ENCODE measurements at places on chromosomes 1 and 21.
A peak's percentile ranks its signal among the peaks of the same experiment; 100 is the strongest.

DNA sequence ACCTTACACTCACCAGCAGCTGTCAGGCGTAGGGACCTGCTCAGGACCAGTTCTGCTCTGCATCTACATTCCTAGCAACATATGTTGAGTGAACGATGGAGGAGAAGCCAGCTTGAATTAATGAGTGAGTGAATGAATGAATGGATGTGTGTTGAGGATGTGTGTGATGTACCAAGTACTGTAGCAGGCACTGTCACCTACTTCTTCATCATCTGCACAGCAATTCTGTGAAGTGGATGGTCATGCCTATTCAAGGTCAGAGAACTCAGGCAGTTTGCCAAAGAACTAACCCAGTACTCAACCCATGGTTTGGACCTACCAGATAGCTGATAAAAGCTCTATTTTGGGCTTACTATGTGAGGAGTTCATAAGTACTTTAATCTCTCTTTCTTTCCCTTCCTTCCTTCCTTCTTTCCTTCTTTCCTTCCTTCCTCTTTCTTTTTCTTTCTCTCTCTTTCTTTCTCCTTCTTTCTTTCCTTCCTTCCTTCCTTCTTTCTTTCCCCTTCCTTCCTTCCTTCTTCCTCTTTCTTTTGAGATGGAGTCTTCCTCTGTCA lies 56.9 kb downstream of the ATP1A1 start:
- no peak for DNase-seq

- no peak for DNase-seq
Observed at GRCh38 chr21:34852448-34852847, 183.7 kb downstream of the CLIC6 start.

- no peak for DNase-seq
Observed at GRCh38 chr1:7940745-7941436, at the start of gene TNFRSF9. Gene TNFRSF9, minus strand, starts transcription at chr1:7940839. Its CDS starts 845 bp downstream, at chr1:7939994.

DNA sequence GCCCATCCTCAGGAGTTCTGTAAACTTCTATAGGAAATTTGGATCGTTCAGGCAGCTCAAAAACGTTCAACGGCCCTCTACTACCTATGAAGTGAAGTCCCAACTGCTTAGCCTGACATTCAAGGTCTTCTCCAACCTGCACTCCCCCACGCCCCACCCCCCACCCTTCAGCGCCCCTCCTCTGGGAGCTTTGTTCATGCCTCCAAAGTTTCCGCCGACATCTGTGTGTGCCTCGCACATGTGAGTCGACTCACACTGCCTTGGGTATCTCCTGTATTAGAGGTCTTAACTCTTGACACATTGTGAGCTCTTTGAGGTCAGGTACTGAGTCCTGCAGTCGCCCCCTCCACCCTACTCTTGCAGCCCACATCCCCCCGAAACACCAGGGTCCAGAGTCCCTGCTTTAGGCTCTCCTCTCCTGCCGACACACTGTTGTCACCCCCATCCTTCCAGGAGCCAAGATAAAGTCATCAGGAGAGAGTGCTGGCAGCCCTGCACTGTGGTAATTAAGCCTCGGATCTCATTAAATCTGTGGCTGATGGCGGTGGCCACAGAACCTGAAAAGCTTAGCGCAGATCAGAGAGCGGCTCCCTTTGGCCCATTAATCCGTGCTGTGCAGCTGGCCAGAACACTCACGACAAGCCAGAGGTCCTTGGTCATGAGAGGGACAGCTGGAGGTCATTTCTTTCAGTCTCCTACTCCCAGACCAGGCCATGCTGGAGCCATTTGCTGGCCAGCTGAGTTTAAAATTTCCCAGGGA lies 1.4 kb upstream of the PAFAH2 start:
- DNase-seq = no peak

- no peak for DNase-seq
Observed at GRCh38 chr1:66696771-66697170, 55.5 kb upstream of the DYNLT5 start.

GRCh38 chr1:104459886-104460285 lies 710.2 kb downstream of the AMY1C start:
- DNase-seq = peak; percentile 15

- no peak for DNase-seq
Observed at GRCh38 chr1:246569248-246570238, 3.3 kb downstream of the CNST start.

- no peak for DNase-seq
Observed at GRCh38 chr1:59635097-59635496, 179.7 kb upstream of the HOOK1 start.

- no peak for DNase-seq
Observed at GRCh38 chr1:226809785-226810571, 60.4 kb upstream of the PSEN2 start.

- DNase-seq = no peak
Observed at GRCh38 chr1:156247460-156248322, at the start of gene PAQR6. Gene PAQR6, minus strand, starts transcription at chr1:156248056. Its CDS starts 1,325 bp downstream, at chr1:156246731.

- DNase-seq = no peak
Observed at GRCh38 chr1:9413877-9414213, 121.2 kb downstream of the SPSB1 start.

GRCh38 chr1:215761446-215761845 lies 194.3 kb downstream of the KCTD3 start:
- DNase-seq = no peak

- no peak for DNase-seq
Observed at GRCh38 chr1:32755098-32755809, 52.7 kb upstream of the SYNC start.

- DNase-seq = no peak
Observed at GRCh38 chr1:161153176-161153575, 602 bp upstream of the UFC1 start.

- peak; percentile 59 for DNase-seq
Observed at GRCh38 chr1:205061665-205062069, 18.7 kb downstream of the CNTN2 start.

DNA sequence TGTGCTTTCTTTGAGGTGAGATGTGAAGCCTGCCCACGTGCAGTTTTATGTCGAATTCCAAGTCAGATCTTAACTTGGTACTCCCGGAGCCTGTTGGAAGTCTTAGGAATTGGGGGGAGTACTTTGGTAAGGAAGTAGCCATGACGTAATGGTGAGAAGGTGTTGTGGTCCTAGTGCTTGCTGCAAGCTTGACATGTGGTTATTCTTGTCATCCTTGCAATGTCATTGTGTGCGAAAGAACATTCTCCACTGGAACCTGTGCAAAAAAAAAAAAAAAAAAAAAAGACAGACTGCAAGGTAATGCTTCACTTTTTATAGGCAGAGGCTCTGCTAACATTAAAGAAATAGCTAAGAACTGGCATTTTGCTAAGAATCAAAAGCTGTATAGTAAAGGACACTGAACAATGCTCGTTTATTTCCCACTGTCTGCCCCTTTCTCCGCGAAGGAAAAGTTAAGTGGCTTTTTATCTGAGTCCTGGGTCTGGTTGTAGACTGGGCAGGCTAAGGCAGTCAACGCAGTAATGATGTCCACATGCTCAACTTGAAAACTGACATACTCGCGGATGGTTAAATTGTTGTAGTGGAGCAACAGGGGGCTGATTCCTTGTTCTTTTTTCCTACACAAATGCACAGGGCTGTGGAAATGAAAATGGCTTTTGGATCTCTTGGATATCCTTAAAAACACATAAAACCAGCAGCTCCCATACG lies 2.1 kb downstream of the KAZN start:
- DNase-seq = no peak

DNA sequence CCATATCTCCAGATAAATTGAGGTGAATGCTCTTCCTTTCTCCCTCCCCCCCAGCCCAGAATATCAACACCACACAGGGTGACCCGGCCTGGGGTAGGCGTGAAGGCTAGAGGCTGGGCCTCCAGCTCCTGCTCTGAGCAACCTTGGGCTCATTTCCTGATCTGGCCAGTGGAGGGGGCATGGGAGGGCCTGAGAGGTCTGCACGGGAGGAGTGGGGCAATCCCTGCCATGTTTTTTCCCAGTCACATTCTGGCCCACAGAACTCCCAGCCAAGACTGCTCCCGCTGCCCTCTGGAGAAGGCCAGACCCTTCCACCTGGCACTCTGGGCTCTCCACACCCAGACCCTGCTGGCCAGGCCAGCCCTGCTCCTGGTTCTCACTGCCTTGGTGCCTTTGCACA lies 3.9 kb downstream of the CLDN19 start:
- DNase-seq = peak; percentile 25

DNA sequence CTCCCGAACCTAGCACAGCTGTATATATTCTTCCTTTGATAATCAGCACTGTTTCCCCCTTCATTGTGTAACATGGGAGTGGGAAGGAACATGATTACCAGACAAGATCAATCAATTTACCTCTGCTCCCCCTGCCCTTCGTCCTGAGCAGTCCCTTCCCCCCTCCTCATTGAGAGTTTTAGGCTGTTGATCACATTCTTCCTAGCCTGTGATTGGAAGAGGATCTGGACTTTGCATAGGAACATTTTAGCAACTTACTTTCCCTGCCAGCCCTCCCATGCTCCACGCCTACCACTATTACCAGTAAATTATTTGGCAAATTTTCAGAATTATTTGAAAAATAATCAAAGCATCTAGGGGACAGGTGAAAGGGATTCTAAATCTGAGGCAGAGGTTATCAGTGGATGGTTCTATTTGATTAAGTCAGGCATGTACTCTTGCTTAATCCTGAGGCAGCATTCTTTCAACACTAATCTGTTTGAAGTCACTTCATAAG lies 62.7 kb upstream of the ABCD3 start:
- no peak for DNase-seq

DNA sequence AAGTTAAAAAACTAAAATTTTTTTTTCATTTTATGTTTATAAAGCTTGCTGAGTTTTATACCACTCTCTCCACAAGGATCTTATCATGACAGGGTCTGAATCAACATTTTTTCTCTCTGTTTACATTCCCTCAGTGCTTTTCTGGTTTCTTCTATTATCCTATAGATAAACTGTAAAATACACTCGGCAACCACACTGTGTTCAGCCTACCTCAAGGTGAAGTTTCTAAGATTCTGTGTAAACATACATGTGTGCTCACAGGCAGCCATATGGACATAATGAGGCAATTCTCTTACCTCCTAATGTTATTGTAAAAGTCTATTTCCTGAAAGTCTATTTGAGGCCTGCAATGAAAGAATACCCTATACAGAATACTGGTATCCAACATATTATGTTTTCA lies 114.6 kb downstream of the NTPCR start:
- no peak for DNase-seq

- no peak for DNase-seq
Observed at GRCh38 chr1:167471568-167471967, 46.8 kb downstream of the CD247 start.

- DNase-seq = no peak
Observed at GRCh38 chr1:147757015-147757990, 3.1 kb downstream of the GJA5 start.

DNA sequence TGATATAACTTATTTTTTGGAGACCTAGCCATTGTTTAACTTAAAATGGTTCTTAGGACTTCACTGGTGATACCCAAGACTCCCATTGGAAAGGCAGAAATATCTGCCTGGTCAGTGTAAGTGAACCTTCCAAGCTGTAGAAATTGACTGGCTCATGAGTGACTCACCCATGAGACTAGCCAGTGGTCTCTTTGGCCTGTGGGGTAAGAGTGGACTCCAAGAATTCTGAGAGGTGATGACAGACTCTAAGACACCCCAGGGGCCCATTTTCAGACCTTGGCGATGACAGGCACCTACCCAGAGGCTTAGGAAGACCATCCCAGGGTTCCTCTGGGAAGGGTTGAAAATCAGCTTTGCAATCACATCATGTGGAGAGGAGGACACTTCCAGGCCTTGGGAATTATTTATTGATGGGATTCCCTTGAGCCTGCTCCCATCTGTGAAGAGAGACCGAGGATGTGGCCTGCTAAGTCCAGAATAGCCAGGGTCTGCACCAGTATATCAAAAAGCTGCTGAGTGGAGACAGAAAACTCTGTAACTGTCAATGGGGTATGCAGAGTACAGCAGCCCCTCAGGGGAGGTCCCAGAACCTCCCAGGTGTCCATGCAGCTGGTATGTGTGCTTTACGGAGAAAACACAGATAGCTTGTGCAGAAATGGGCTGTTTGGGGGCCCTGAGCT lies 78.9 kb downstream of the KAZN start:
- no peak for DNase-seq

DNA sequence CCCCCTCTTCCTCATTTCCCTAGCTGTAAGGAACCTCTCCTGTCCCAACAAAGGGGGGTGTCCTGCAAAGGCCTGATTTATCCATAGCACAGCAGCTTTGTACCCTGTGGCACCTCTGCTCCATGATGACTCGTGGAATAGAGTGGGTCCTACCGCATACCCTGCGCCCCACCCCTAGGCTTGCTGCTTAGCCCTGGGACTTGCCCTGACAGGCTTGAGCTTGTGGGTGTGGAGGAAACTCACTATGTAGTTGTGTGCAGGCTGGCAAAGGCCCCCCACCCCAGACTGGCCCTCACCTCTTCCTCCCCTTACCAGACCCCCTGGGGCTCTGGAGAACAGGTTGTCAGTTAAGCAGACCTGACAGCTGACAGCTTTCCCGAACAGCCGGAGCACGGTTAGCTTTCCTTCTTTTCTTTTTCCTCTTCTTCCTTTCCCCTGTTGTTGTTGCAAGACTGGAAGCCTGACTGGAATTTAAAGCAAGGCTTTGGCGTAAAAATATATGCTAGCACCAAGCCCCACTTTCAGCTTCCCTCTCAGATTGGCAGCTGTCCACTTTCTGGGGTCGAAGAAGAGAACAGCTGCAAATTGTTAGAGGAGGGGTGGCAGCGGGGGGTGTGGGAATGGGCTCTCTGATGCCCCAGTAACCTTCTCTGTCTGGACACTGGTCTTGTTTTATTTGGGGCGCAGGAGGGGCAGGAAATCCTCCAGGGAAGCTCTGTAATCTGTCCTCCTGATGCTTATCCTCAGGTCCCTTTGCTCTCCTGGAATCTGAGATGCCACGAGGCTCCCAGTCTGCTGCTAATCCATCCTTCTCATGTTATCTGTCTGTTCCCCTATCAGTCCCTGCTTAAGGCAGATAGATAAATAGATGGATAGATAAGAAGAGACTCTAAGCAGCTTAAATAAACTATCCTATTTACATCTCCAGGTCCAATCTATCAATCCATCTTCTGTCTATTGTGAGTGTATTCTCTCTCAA lies 134.6 kb downstream of the BRINP2 start:
- no peak for DNase-seq

DNA sequence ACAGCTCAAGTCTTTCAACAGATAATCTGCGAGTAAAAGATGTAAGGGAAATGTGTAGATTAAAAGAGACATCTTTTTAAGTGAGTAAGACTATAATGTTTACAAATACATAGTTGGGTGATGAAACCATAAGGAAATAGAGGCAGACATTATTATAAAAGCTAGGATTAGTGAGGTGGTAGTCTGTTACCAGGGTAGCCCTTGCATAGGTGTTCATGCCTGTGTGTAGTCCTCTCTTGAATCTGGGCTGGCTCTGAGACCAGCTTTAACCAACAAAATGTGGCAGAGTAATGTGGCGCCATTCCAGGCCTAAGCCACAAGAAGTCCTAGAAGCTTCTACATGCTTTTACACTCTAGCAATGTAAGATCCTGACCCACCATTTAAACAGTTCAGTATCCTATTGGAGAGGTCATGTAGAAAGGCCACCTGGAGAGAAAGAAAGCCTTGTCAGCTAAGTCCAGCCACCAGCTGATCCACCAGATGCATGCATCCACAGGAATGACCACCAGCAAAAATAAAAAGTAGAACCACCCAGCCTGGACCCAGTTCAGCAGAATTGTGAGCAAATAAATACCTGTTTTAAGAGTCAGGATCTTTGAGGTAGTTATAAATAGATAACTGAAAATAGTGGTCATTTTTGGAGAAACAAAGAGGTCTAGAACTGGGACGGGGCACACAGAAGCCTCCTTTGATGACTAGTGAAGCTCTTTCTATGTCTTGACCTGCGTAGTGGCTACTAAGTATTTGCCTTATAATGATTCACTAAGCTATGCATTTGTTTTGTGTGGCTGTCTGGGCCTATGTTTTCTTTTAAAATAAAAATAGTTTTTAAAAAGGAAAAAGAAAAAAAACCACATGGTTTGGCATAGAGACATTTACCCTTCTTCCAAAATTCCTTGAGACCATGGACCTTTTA lies 8.1 kb downstream of the NIBAN1 start:
- no peak for DNase-seq
